ENCODE measurements at places on chromosomes 2 and 18. TPM values are rescaled to one million over a fixed set of nuclear protein-coding genes. Genes with fewer than 3 reads are reported as not detected.

GRCh38 chr2:82089518-82089917, 1785.0 kb upstream of the LRRTM1 start:
- DNase-seq = no peak

SCYGR4 gene
- not detected for total RNA-seq

DNA sequence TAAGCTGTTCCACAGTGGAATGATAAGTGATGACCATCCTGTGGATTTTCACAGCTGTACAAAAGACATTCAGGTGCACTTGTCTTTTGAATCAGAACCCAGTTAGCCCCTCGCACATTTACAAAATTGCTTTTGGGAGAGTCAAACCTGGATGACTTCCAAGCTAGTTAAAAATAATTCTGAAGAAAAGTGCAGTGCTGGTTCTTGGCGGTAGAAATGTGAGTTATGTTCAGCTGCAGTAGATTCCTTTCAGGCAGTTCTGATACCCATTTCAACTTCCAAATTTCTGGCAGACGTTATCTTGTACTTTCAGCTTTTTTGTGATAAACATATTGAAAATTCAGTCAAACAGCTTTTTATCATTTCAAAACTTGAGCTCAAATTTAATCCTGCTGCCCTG, 324.7 kb downstream of the NRXN1 start:
- DNase-seq = no peak

EML6 gene
- 0.32 TPM for total RNA-seq

LYG1 gene
- 0.32 TPM for total RNA-seq

DNA sequence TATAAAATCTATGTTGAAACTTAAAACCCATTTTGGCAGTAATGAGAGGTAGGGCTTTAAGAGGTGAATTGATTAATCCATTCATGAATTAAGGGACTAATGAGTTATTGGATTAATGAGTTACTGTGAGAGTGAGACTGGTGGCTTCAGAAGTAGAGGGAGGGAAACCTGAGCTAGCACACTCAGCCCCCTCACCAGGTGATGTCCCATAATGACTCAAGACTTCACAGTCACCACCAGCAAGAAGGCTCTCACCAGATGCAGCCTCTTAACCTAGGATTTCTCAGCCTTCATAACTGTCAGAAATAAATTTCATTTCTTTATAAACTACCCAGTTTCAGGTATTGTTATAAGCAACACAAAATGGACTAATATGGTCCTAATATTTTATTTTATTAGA, 621.7 kb upstream of the ACVR2A start:
- DNase-seq = no peak

SERPINB11 gene
- total RNA-seq = not detected

DNA sequence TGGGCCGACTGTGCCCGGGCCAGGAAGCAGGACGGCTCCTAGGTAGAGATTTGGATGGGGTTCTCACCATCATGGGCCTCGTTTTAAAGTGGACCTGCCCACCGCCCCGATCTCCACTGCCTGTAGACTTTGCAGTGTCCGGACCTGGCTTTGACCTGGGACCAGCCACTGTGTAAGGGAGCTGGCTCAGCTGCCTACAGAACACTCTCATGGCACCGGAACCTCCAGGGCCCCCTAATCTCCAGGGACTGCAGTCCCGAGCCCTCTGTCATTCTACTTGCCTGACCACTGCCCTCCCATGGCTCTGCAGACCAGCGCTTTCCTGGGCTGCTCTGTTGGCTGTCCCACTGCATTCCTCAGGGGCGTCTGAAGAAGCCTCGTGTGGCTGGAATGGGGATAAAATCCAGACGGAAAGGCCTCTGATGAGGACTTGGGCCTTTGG, 120.8 kb downstream of the GLI2 start:
- DNase-seq = peak; percentile 65

- DNase-seq = peak; percentile 82
Measured at GRCh38 chr2:240435457-240435947, at the start of gene GPC1. Gene GPC1, plus strand, starts transcription at chr2:240435663. Its CDS starts 256 bp downstream, at chr2:240435919.

PRKAG3 gene
- not detected for total RNA-seq

BUB1 gene
- 37.1 TPM for total RNA-seq

DNA sequence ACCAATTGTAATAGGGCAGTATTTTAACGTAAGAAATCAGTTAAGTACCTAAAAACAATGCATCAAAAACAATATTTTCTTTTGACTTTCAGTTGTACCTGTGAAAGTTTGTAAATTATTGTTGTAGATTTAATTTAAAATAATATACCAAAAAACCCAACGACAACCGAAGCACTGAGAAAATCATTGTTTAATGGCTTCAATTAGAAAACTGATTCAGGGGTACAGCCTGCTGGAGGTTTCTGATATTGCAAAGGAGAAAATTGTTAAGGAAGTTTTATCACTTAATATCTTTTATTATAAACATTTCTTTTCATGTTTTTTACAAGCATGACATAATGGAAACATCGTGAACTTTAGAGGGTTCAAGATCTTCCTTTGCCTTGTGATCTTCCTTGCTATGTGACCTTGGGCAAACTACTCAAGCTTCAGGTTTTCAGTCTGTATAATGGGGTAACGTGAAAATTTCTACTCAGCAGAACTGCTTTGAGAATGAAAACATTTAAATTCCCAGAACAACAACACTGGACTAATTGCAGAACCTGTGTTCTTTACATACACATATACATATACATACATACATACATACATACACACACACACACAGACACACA, 76.3 kb upstream of the GLS start:
- DNase-seq = peak; percentile 65

DNA sequence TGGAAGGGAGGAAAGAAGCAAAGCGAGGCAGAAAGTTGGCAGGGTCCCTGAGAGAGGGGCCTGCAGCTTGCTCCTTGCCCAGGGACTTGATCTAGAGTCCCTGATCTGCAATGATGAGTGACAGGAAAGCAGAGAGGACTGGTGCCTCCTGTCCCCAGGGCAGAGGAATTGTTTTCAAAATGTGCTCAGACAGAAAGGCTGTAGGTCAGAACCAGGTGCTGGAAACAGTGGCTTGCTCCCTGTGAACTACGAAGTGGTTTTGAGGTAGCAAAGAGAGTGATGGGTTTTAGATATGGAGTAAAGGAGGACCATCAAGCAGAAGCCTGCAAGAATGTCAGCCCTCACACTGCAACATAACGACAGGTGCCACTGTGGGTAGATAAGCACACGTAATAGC, 164.9 kb upstream of the SERTAD2 start:
- DNase-seq = no peak

- peak; percentile 26 for DNase-seq
Measured at GRCh38 chr2:150484006-150484405, 3.5 kb downstream of the RND3 start.

AMER3 gene
- not detected for total RNA-seq

Measured in fibroblast of villous mesenchyme (primary cell).